ENCODE measurements at places on chromosomes 16 and 17. TPM values are rescaled to one million over a fixed set of nuclear protein-coding genes. Genes with fewer than 3 reads are reported as not detected.

DNA sequence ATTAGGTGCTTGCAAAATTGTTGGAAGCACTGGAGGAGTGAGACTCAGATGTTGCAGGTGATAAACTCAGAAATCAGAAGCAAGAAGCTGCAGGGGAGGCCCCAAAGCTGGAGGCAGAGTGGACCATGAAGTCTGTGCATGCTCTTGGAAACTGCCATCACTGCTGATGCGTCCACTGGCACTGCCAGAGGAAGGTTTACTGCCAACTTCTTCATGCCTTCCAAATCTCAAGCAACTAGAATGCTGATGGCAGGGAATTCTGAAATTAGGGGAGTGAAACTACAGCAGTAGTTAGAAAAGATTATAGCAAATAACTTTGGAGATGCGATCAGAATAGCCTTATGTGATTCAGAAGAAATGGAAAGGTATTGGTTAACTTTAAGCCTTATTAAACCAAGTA is 277.1 kb upstream of the SDK2 start:
- DNase-seq: no peak

- no peak for DNase-seq
Measured at GRCh38 chr17:21510686-21511362, 134.7 kb downstream of the KCNJ12 start.

DNA sequence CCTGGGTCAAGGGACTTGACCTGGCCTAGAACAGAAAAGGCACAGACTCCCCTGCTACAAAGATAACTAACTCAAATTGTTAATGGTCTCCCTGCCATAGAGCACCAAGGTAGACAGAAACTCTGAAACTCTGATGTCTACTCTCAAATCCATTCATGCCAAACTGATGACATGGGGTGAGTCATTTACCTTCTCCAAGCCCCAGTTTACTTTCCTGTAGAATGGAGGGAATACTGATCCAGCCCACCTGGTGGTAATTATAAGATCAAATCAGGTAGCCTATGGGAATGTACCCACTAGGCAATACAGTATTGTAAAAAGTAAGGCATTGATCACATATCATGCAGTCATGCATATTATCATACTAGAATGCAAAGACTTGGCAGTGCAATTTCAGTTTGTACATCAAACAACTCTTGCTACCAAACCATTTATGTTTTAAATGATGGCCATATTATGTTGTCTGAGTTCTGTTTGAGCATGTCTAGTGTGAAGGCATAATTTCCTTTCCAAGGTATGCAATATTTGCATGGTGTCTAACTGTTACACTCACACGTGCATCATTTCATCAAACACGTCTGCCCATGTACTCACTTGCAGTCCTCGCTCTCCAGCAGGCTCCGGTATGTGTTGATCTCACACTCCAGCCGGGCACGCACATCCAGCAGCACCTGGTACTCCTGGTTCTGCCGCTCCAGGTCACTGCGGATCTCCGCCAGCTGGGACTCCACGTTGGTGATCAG is 3.0 kb downstream of the KRT31 start:
- no peak for DNase-seq

Gene KRTAP1-3
- total RNA-seq: not detected

GRCh38 chr17:74199306-74200092 is 4.0 kb upstream of the RPL38 start:
- DNase-seq: no peak

- DNase-seq: no peak
Measured at GRCh38 chr17:58666858-58667267, 25.0 kb downstream of the TEX14 start.

DNA sequence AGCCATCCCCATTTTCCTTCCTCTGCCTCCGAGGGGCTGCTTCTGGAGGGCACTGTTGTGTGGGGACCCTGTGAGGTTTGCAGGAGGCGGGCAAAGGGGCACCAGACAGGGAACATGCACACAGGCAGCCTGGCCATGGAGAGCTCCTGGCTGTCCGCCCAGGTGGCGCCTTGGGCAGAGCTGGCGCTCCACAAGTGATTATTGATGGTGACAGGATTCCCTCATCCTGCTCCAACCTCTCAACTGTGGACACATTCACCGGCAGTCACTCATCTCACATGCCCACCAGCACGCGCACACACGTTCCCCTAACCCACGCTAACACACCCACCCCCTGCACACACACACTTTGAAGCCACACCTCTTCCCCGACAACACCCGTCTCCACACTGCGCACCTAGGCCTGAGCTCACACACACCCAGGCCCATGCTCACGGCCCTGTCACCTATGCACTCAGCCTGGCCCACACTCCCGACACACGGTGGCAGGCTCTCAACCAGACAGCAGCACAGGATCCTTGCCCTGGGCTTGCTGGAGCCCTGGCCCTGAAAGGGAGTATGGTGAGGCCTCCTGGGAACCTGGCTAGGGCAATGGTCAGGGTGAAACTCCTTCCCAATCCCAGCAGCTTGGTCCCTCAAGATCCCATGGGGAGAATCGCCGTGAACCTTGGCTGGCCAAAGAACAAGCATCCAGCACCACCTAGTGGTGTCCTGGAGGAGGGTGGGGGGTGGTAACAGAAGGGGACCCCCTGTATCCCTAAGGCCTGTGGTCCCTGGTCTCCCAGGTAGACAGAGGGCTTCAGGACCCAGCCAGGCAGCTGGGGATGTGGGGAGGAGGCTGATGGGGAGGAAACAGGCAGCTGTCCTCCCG is 3.6 kb downstream of the PNMT start:
- no peak for DNase-seq

Gene CD300LG
- total RNA-seq: not detected

GRCh38 chr17:30819971-30820705 is 4.4 kb downstream of the CRLF3 start:
- no peak for DNase-seq

DNA sequence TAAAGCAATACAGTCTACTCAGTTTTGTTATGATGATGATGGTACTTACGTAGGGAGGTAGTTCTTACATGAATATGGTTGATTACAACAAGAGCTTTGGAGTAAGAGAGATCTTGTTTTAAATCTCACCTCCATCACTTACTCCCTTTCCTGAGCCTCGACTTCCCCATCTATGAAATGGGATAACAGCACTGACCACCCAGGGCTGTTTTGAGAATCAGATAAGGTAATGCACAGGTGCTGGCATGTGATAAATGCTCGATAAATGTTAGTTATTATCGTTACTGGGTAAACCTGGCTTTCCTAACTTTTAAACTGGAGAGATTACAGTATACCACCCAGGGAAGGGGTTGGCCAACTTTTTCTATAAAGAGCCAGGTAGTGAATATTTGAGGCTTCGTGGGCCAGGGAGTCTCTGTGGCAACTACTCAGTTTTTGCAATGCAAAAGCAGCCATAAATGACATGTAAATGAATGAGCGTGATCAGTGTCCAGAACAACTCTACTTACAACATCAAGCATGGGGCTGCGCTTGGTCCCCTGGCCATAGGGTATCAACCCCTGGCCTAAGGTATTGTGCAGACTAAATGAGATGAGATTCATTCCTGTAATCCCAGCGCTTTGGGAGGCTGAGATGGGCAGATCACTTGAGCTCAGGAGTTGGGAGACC is 73.7 kb downstream of the BMERB1 start:
- no peak for DNase-seq

DNA sequence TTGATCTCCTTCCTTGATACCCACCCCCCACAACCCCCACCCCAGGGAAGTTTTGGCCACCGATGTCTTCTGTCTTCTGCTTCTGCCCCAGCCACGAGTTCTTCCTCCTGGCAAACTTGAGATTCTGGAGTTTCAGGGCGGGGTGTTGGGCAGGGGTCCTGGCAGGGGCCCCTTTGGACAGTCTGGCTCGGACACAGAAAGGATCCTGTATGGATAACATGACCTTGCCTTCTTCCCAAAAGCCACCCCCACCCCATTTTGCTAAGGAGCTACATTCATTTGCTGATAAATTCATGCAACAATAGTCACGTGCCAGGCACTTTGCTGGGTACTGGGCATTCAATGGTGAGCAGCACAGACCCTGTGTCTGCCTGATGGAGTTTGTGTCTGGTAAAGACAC is 5.9 kb upstream of the COL1A1 start:
- DNase-seq: no peak

- no peak for DNase-seq
Measured at GRCh38 chr17:77839698-77840512, 118.6 kb upstream of the TNRC6C start.

DNA sequence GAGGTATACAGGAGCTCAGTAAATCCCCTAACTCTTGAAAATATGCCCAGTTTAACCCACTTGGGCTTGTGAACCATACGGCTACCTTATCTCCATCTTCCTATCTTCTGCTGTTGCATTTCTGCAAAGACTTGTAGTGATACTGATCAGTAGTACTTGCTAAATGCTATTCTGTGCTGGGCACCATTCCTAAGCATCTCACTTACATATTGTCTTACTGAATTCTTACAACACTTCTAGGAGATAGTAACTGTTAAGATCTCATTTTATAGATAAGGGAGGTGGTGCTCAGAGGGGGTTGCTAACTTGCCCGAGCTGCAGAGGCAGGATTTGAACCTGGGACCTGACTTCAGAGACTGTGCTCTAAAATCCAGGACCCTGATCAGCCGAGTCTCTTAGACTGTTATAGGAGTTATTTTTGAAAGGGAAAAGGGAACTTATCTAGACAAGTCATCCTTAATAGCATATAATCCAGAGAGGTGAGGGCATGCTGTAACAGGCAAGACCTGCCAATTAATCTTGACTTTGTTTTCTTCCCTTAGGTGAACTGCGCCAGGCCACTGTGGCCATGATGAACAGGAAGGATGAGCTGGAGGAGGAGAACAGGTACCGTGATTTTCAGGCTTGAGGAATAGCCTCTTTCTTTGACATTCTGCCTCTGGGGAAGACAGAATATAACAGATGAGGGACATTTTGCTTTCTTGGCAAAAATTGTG is 149.7 kb downstream of the SNX29 start:
- no peak for DNase-seq

Gene CBFA2T3
- 0.05 TPM for total RNA-seq

Gene SCARF1
- 131 TPM for total RNA-seq

- DNase-seq: no peak
Measured at GRCh38 chr17:66525338-66525737, 222.9 kb downstream of the PRKCA start.

DNA sequence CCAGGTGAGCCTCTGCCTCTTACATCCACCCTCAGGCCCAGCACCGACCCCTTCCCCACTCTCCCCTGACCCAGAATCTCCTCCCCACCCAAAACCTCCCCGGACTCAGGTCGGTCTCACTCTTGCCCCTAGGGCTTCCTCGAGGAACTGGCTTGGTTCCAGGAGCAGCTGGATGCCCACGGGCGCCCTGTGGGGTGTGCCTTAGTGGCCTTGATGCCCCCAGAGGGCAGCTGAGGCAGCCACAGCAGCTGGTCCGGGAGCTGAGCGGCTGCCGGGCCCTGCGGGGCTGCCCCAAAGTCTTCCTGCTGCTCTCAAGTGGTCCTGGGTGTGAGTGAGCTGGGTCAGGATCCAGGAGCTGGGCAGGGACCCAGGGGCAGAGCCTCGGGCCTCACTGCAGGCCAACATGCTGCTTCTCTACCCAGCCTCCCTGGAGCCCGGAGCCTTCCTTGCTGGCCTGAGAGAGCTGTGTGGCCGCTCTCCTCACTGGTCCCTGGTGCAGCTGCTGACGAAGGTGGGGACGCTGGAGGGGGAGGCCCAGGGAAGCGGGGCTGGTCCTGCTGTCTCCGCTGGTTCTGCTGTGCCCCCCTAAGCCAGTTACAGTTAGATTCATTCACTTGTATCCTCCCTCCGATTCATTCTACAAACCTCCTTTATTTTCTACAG is 9.6 kb downstream of the ZNF213 start:
- no peak for DNase-seq

DNA sequence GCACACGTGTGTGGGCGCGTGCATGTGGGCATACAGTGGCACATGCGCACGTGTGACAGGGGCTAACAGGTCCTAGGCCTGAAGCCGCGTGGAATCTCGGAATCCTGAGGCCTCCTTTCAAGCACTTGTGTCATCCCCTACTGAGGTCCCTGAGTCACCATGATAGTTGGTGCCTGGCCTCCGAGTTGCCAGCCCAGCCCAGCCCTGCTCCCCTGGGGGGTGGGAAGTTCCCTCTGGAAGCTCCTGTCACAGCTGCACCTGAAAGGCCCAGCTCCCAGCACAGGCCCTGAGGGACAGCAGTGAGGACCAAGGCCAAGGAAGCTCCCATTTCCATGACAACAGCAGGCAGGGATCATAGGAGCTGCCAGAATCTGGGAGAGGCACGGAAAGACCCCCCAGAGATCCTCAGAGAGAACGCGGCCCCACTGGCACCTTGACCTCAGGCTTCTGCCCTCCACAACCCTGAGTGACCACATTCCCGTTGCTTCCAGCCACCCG is 35.4 kb upstream of the ENPP7 start:
- no peak for DNase-seq

DNA sequence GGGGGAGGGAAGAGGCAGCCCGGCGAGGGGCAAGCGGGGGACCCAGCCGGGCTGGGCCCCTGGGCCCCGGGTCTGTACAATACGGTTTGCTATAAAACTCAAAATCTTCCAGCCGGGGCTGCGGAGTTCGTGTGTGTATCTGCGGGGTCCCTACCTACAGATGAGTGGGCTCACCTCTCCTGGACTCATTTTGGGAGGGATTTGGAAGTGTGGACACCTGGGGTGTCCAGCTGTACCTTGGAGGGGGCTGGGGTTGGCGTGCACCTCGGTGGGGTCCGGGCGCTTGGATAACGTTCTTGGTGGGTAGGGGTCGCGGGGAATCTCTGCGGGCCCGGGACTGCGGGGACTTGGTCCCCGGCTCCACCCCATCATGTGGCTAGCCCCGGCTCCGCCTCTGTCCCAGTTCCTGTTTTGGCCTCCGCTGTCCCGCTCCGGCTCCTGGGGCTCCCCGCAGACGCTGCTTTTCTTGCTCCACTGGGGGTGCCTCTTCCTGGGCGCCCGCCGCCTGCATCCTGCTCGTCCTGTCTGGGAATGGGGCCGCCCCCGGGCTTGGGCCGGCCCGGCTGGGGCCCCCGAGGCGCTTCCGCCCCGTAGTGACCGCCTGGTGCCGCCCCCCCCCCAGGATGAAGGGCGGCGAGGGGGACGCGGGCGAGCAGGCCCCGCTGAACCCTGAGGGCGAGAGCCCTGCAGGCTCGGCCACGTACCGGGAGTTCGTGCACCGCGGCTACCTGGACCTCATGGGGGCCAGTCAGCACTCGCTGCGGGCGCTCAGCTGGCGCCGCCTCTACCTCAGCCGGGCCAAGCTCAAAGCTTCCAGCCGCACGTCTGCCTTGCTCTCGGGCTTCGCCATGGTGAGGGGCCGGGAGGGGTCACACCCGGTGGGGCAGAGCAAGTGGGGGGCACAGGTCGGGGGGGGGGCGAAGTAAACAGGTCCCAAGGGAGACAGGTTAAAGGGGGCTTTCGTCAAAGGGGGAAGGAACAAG is at the start of gene ORAI3:
ORAI3 (plus strand) TSS at position 402 of the 983 bp plus-strand sequence; CDS start at position 624, 222 bp downstream.
- no peak for DNase-seq

Gene SLC26A11
- total RNA-seq: 18.8 TPM

All from glomerular endothelial cell (primary cell).